NCI-H1930 (cell line): ENCODE measurements at places on chromosomes 2 and 18.

DNA sequence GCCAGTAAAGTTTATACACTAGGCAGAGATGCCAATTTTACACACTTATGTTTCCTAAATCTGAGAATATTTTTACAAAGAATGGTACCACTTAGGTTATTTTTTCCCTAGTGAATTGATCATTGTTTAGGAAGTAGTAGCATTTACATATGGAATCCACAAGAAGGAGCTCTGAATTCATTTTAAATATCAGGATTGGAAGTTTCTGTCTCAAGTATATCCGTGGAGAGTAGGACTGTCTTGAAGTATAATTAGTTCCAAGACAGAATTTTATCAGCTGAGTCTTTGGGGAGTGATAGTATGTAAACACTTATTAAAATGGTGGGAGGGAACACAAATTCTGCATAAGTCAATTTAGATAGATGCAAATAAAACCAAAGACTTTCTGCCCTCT is 82.3 kb upstream of the FAM98A start:
- DNase-seq: no peak

GRCh38 chr18:22052405-22053105 is 116.8 kb upstream of the GATA6 start:
- DNase-seq: no peak

DNA sequence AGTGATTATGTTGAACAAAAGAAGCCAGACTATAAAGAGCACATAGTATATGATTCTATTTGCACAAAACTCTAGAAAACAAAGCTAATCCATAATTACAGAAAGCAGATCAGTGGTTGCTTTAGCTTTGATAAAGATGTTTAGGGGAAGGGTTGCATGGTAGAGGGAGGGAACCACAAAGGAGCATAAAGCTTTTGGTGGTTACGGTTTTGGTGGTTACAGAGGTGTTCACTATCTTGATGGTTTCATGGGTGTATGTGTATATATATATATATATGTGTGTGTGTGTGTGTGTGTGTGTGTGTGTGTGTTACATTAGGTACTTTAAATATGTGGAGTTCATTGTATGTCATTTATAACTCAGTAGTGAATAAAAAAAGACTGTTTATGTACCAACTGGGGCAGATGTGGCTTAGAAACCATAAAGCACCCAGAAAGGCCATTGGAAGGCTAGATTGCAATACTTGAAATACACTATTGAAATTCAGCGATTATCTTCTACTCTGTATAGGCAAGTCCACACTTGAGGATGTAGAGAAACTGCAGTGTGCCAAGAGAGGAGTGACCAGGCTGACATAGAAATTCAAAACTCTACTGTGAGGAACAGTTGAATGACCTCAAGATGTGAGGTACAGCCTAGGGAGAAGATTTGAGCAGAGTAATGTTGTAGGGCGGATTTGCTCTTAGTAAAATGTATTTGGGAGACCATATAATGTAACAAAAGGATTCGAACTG is 60.6 kb downstream of the CAB39 start:
- no peak for DNase-seq

DNA sequence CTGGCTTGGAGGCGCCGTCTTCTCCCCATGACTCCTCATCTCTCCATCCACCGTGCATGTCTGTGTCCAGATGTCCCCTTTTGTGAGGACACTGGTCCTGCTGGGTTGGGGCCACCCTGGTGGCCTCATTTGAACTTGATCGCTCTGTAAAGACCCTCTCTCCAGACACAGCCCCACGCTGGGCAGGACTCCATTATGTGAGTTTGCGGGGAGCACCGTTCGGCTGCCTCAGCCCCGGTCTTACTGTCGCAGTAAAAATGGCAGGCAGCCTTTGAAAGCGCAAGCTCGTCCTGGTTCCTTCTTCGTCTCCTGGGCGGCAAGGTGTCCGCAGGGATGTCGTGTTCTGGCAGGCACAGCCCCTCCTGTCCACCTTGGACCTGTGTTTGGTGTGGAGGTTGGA is 17.7 kb downstream of the NFATC1 start:
- no peak for DNase-seq

DNA sequence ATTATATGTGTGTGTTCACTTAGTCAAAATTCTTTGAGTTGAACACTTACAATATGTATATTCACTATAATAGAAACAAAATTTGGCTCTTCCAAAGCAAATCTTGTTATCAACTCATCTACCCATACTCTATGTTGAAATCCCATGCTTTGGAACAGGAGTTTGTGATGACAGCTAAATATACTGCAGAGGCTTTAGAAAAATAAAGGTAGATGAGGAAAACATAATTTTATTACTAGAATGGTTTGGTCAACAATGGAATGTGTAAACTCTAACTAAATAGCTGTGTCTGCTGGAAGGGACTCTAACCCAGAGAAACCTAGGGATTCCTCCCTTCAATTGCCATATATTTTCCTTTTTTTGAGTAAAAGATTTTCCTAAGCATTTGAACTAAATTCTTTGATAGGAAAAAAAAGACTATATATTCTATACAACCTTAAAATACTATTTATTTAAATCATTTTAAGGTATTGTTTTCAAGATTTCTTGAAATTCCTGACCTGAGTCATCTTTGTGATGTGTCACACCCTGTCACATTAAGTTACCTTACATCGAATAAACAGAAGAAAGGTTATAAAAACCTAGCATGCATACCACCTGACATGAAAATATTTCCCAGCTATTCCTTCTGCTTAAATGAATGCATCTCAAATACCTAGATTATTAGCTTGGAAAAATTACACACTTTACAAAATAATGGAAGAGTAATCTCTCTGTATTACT is 175.5 kb downstream of the OTX1 start:
- DNase-seq: no peak

GRCh38 chr2:86274918-86275275 is 62.5 kb downstream of the REEP1 start:
- DNase-seq: no peak

DNA sequence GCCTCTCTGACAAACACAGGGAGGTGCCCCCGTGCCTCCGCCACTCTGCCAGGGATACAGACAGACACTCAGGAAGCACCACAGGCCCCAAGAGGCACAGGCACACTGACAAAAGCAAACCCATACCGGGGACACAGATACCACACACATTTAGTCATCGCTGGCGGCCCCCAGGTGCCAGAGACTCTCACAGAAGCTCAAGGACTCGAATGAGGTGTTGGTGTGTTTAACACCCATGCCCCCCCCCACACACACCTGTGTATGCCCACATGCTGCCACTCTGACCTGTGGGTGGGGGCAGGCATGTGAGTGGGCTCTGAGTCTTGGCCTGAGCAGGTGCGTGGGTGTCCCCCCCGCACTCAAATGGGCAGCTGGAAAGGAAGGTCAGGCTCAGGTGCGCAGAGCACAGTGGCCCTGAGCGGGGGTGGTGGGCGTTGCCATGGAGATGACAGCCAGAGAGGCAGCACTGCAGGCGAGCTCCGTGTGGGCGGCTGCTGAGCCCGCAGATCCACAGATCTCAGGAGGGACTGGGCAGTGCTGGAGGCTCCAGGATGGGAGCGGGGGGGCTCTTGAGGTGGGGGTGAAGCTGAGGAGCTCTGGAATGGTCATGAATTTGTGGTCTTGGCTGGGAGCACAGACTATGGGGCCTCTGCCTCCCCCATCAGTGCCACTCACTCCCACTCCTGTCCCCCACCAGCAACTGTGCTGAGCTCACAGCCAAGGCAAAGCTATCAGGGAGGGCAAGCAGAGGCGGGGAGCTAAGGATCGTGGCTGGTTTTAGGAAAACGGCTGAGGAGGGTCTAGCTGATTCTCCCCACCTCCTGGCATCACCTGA is 73.9 kb upstream of the TAF1B start:
- no peak for DNase-seq

DNA sequence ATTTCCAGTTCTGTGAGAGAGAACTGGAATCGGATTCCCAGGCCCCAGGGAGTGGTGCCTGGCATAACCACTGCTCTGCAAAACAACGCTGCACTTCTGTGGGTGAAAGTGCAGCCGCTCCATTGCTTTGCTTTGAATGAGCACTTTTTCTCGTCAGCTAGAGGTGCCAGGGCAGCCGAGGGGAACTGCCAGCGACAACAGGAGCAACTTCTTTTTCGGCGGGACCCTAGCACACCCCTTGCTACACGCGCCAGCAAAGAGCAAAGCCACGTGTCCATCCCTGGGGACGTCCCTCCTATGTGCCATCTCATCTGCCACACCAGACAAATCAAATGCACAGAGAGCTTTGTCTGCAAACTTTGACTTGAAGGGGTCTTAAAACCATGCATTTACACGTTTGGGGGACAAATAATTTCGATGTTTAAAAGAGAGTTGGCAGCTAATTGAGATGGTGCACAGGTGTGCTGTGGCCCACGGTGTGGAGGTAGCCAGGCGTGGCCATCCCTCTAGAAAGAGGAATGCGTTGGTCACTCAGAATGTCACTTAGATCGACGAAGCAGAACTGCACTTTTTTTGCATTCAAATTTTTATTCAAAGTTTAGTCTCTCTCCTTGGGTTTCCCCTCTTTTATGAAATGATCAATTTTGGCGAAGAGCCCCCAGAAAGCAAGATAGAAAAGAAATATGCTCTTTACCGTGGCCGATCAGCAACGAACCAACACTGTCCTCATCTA is 151.8 kb downstream of the MBP start:
- DNase-seq: no peak

DNA sequence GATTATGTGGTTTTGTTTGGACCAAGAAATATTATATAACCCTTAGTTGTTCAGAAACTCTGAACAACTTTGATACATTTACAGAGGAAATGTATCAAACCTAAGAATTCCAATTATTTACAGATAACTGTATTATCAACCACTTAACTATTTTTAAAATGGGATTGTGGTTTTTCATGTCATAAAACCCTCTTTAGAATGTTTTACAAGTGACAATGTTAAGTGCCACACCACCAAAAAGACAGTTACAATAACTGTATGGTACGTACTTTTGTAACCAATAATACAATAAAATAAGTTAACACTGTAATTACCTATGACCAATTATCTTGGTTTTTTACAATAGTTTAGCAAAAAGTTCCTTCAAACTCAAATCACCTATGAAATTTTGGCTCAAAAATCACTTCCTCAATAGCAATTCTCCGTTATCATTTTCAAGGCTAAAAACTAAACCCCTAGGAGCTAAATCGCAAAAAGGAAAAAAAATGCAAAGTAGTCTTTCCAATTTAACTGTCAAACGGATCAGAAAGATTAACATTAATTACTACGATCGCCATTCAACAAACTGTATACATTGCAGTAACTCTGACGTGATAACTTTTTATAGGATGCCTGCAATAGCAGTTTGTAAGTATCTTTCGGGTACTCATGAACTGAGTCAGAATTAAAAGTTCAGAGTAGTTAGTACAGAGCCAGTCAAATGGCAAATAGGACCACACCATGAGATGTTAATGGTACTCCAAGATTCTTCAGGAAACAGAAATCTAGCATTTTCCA is 1.5 kb downstream of the ROCK1 start:
- DNase-seq: no peak

- DNase-seq: no peak
Observed at GRCh38 chr2:77807531-77808215, 285.5 kb upstream of the LRRTM4 start.

DNA sequence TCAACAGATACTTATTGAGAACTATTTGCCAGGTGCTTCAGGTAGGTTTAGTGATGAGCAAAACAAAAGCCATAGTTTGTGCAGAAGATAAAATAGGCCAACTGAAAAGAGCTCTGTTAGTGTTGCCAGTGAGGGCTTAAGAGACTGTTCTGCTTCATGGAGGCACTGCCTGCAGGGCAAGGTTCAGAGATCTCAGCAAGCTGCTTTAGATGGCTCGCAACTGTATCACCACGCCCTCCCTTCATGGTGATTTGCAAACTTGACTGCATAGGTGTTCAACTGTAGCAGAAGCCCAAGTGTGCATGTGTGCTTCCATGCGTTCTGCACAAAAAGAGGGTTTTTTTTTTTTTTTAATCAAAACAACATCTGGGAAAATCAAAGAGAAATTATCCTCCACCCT is 84.5 kb downstream of the RAPH1 start:
- DNase-seq: no peak

GRCh38 chr2:119553687-119554344 is 9.6 kb downstream of the CFAP221 start:
- no peak for DNase-seq

GRCh38 chr2:150981826-150982225 is 279.8 kb downstream of the RBM43 start:
- no peak for DNase-seq

DNA sequence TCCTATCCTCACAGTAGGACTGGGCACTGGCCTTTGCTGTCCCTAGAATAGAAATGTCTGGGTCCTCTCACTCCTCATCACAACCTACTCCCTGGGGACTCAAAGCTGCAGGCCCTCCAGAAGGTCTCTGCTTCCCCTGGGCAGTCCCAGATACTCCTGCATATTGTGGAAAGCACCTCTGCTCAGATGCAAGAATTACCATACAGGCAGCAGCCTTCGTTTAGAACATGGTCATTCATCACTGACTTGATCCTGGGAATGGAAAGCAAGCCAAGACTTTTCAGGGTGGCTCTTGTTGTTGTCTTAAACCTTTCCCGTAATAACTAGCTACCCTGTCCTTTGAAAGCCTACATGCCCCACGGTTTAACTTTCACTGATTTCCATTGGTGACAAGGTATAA is 53.1 kb upstream of the NPAS2 start:
- no peak for DNase-seq

DNA sequence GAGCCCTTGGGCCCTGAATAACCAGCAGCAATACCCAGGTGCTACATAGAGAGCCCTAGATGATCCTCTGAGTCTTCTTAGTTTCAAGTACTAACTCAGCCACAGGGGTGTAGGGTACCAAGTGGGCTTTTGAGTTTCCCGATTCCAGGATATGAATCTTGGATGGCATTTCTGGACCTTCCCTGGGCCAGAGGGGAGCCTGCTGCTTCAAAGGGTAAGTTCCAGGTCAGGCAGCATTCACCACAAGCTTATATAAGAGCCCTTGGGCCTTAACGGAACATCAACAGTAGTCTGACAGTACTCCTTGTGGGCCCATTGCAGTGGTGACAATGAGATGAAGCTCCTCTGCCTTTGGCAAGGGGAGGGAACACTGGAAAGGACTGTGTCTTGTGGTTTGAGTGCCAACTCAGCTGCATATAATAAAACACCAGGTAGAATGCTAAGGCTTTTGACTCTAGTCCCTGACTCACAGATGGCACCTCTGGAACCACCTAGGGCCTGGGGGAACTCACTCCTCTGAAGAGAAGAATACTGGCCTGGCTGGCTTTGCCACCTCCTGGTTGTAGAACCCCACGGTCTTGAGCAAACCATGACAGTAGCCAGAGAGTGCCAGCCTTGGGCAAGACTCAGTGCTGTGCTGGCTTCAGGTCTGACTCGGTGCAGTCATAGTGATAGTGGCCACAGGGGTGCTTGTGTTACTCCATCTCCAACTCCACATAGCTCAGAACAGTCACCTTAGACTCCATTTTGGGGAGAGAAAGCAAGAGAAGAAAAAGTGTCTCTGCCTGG is 235.7 kb downstream of the AKAIN1 start:
- DNase-seq: no peak

DNA sequence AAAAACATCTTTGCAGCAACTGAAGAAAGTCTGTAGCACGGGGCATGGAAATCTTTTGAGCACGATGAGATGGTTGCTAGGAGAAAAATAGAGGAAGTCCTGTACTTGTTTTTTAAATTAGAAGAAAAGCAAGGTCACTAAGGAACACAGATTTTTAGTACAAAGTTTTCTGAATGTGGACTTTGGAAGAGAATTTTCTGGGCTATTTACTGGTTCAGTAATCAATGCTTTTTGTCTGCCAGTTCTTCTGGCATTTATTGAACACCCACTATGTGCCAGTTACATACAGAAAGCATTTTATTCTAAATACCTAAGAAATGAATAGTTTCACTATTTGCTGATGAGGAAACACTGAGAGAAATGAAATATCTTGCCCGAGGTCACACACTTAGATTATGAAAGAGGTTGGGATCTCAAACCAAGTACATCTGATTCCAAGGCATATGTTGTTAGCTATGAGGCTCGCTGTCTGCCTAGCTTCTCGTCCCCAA is 15.6 kb upstream of the MAP3K20 start:
- DNase-seq: no peak
